ENCODE measurements at places on chromosomes 13 and 19.
A peak's percentile ranks its signal among the peaks of the same experiment; 100 is the strongest.

- no peak for ATAC-seq
These were observed 29.9 kb upstream of the C1QTNF9 start for GRCh38 chr13:24279327-24280110.

- no peak for ATAC-seq
These were observed 105.8 kb downstream of the GPC5 start for GRCh38 chr13:91504216-91504615.

- peak; percentile 67 for ATAC-seq
These were observed 2.1 kb upstream of the FBXO17 start for GRCh38 chr19:38977445-38978325.

DNA sequence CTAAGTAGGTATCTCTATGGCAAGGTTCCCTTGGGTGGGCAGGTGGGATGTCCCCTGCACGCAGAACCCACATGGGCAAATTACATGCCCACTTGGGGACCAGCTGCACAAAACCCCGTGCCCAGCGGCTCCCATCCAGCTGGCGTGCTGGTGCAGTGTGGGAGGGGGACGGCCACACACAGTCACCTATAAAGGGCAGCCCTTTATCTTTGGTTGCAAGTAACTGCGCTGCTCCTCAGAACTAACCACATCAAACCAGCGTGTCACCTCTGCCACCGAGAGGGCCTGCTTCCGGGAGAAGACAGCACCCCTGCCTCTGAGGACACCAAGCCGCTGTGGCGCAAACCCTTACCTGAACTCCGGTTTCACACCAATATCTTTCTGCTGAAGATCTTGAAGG is 32.2 kb downstream of the ANKRD27 start:
- no peak for ATAC-seq

DNA sequence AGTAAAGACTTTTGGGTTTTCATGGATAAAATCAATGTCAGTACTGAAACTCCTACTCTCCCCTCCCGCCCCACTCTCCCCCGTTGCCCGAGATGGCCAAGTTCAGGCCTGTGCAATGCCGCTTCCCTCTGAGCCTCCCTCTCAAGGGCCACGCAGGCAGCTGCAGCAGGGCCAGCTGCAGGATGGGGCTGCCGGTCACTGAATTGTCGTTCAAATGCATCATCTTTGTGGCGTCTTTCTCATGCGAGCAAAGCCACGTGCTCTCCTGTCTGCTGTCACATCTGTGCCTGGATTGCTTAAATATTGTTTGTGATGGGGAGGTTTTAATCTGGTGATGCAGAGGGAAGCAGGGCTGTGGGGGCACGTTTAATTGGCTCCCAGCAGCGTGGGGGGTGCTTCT is 26.6 kb downstream of the SHISA2 start:
- ATAC-seq = no peak

- no peak for ATAC-seq
These were observed 16.8 kb upstream of the IGSF23 start for GRCh38 chr19:44596428-44597130.

DNA sequence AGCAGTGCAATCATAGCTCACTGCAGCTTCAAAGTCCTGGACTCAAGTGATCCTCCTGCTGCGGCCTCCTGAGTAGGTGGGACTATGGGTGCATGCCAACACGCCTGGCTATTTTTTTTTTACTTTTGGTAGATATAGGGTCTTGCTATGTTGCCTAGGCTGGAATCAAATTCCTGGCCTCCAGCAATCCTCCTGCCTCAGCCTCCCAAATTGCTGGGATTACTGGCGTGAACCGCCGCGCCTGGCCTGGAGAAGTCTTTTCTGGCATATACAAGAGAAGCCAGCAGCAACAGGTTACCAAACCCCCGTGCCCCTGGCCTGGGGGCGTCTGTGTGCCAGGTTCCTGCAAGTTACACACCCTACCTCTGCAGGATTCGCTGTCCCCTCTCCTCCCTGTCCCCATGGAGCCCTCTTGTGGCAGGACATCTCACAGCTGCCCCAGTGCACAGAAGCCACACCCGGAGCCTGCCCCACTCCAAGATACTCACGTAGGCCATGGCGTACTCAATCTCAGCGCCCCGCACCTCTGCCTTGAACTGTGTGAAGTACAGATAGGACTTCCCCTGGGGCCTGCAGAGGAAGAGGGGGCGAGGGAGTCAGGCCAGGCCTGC is 9.9 kb downstream of the MYDGF start:
- peak; percentile 48 for ATAC-seq

DNA sequence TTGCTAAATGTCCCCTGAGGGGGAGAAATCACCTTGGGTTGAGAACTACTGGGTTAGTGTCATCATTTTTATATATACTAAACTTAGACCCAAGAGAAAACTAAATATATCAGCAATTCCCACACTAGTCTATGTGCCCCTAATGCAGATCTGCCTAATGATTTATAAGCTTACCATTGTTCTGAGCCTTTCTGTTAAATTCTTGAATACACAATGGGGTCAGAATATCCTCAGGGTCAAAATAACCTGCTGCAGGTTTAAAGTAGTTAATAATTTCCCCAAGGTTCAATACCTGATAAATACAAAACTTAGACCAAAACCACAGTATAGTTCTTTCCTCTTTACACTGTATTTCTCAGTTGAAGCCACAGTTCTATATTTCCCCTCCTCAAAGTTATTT is 4.6 kb downstream of the VWA8 start:
- no peak for ATAC-seq

DNA sequence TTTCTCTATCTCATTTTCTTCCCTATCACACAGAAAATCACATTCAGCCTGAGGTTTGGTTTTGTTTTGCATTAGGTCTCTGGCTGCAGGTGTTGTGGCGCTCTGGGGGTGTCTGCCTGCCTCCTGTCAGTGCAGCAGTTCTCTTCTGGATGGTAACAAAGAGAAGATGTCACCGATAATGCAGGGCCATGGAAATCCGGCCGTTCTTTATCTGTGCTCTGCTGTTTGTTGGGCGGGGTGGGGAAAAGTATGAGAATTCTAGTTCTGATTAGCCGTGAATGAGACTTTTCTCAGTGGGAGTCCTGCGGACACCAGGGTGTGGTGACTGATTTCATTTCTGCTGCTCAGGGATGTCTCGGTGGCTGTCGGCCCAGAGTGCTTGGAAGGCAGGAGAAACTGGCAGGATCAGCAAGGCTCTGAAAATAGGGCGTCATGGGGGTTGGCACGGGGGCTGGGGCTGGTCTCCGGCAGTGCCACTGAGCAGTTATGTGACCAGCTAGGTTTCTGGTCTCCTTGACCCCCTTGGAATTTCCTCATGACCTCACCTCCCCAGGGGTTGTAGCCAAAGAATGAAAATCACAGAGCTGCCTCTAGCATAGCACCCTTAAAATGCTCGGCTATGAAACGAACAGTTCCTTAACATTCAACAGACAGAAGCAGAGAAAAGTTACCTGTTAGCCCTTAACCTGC is 5.0 kb downstream of the RNF113B start:
- ATAC-seq = no peak

DNA sequence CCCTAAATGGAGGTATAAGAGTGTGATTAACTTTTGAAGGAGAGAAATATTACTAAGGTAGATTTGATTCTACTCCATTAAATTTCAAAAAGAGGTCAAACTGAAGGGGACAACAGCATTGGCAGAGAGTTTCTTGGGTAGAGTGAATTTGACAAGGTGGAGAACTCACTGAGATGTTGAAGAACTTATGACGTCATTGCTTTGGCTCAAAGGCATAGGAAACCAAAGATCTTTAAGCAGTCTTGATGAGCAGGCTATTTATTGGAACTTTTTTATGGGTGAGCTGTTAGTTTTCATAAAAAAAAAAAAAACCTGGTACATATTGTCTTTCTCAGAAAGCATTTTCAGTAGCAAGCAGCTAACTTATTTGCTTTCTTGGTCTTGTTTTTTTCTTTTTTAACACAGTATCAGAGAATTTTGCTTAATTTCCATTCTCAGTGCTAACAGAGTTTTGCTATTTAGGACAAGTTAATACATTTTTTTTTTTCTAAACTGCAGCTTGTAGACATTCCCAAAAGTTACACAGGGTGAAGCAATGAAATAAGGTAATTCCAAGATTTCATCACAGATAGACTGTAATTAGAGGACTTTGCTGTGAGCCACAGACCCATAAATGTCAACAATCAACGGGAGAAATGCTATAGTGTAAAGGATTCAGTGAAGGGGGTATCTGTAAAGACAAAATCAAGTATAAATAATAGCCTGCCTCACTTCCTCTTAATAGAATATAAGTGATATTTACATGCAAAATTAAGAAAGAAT is 412.2 kb upstream of the KLHL1 start:
- ATAC-seq = no peak

- ATAC-seq = no peak
These were observed 220.3 kb downstream of the KLF12 start for GRCh38 chr13:73913751-73914518.

- ATAC-seq = peak; percentile 48
These were observed 123.0 kb downstream of the SLC7A1 start for GRCh38 chr13:29472332-29472961.

- ATAC-seq = peak; percentile 53
These were observed 878 bp upstream of the ADAMTSL5 start for GRCh38 chr19:1513499-1514294.

DNA sequence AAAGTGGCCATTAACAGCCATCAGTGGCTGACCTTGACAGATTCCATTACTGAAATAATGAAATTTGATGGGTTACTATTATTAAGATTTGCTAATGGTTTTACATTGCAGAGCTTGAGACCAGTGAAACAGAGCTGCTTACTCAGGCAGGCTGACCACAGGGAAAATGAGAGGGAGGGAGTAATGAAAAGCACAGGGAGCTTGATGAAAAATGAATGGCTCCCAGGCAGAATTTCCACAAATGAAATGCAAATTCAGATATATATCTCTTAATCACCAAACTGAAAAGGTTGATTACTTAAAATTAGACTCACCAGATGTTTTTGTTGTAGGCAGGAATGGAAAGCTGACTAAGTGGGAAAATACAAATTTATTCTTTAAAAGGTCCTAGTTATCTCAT is 36.1 kb downstream of the HTR2A start:
- no peak for ATAC-seq

GRCh38 chr13:98959291-98959690 is 18.6 kb downstream of the DOCK9 start:
- ATAC-seq = no peak

- no peak for ATAC-seq
These were observed 1173.1 kb downstream of the UQCRFS1 start for GRCh38 chr19:28039677-28040381.

- peak; percentile 50 for ATAC-seq
These were observed 45.8 kb downstream of the TGDS start for GRCh38 chr13:94550062-94550738.

DNA sequence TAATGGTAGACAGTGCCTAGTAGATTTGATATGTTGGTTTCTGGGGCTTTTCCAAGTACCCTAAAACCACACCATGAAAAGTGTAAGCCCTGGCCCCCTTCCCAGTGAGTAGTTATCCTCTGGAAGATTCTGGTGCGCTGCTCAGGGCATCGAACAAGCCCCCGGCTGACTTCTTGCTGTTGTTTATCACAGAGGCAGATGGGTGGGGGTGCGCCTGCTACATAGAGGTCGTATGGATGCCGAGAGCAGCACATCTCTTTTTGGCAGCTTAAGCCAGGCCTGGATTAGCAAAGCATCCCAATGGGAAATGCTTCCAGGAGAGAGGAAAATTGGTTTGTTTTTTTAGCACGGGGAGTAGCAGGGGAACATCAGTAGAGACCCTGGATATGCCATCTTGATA is 26.3 kb upstream of the SPATA13 start:
- ATAC-seq = no peak

DNA sequence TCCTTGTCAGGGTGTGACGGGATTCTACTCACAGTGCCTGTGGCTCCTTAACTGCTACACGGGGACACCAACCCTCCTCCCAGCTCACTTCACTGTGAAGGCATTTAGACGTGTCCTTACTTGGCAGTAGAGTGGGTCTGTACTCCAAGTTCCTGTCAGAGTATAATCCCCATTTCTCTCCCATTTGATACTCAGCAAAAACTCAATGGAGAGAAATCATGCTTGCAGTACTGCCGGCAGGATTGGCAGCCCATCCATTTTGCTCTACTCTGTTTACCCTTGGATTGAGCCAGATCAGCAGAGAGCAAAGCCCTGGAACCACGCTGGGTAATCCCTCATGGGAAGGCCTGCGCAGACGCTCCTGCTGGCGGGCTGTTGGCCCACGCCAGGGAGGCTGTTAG is 28.9 kb downstream of the ARL11 start:
- peak; percentile 87 for ATAC-seq

DNA sequence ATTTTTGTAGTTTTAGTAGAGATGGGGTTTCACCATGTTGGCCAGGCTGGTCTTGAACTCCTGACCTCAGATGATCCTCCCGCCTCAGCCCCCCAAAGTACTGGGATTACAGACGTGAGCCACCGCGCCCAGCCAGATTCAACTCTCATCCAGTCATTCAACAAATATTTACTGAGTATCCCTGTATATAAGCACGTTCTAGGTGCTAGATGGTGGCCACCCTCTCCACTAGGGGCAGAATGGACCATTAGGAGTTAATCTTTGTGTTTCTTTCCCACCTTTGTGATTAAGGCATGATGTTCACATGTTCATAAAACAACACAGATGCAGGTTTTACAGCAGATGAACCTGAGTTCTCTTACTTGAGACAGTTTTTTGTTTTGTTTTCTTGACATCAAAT is 7.3 kb downstream of the SHKBP1 start:
- ATAC-seq = no peak
